NCI-H526 (cell line): ENCODE measurements at places on chromosomes 2 and 18.
A peak's percentile ranks its signal among the peaks of the same experiment; 100 is the strongest.

DNA sequence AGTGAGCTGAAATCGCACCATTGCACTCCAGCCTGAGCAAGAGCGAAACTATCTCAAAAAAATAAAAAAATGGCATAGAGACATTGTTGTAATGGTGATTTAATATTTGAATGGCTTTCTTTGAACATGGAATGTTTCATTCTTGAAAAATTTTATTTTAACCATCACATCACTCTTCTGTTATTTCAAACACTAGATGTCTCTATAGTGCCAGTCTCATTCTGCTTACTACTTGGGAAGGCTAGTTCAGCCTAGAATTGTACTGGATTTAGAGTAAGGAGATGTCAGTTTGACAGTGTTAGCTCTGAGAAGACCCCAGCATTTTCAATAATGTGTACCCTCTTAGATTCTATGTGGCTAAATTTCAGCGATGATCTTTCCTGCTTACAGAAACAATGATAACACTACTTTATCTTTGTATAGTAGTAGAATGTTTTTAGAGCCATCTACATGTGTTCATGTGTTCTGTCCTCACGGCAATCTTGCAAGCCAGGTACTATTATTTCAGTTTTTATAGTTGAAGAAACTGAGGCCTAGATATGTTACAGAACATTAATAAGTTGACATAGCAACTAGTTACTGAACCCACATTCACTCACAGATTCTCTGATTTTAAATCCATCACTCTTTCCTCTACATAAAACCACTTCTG lies 142.9 kb upstream of the ZSWIM2 start:
- DNase-seq: no peak

DNA sequence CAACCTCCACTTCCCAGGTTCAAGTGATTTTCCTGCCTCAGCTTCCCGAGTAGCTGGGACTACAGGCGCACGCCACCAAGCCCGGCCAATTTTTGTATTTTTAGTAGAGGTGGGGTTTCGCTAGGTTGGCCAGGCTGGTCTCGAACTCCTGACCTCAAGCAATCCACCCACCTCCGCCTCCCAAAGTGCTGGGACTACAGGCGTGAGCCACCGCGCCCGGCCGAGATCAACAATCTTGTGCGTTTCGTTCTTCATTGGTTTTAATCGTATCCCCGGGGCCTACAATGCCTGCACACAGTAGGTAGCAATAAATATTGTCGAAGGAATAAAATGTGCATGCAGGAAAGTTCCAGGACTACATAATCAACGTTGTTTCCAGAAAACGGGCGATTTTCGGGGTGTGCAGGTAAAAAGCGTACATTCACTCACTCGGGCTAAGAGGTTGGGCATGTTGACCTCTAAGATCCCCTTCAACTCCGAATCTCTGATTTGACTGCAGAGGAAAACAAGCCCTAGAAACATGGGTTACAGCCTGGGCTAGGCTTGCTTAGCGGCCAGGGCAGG lies 2.7 kb upstream of the SOS1 start:
- DNase-seq: no peak

DNA sequence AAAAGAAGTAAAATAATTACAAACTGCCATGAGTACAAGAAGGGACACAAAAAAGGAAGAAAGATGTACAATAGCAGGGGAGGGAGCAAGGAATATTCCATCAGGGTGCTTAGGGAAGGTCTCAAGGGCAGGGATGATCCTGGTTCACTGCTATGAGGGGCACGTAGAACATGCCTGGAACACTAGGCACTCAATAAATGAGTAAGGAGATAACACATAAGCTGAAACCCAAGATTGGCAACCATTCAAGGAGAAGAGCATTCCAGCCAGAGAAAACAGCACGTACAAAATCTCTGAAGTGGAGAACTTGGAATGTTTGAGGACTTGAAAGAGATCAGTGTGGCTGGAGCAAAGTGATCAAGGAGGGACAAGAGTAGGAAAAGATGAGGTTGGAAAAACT lies 103.2 kb downstream of the FAM161A start:
- DNase-seq: no peak

- DNase-seq: no peak
These were observed 3.0 kb upstream of the CD8A start for GRCh38 chr2:86793752-86794151.

GRCh38 chr18:36128530-36128870 lies 640 bp downstream of the SLC39A6 start:
- DNase-seq: peak; percentile 2

DNA sequence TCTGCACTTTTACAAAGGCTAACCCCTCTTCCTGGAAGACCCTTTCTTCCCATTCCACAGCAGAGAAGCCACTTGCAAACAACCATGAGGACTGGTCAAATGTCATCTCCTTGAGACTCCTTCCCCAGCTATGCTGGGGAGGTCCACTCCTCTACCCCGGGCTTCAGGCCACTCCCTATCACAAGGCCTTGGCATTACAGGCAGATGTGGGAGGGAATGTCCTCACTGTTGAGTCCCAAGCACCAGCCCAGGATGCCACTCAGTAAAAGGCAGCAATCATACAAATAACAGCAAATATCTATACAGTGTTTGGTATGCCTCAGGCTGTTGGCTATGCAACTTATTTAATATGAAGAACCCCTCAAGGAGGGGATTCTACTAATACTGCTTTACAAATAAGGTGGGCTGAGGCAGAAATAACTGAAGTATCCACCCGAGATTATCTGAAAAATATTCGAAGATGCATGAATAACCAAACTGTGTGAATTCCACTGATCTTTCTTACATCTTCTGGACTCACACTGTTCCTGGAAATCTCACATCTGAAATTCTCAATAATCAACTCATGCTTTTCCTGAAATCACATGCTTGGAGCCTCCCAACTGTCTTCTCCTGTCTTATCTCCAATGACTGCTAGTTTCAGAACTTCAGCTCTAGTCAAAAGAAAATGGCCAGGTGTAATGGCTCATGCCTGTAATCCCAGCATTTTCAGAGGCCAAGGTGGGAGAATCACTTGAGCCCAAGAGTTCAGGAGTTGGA lies 226.3 kb downstream of the TCF4 start:
- no peak for DNase-seq

DNA sequence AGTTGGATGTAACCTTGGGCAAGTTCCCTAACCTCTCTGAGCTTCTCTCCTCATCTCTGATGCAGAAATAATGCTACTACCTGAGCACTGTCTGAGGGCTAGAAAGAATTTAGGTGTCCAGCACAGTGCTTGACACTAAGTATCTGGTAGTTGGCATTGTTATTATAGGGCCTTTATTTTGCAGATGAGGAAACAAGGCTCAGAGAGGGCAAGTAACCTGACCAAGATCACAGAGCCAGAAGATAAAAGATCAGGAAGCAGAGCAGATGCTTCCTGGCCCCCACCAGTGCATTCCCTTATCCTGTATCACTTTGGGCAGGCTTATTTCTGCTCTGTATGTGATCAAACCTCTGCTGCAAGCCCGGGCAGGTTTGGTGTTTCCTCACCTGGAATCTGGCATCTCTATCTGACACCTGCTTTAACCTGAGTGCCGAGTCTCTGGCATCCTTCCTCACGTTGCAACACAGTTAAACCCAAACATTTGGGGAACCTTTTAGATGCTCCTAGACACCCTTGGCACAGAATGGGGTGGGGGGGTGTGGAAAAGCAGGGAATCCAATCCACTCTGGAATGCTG lies 69.9 kb downstream of the PLB1 start:
- DNase-seq: no peak

DNA sequence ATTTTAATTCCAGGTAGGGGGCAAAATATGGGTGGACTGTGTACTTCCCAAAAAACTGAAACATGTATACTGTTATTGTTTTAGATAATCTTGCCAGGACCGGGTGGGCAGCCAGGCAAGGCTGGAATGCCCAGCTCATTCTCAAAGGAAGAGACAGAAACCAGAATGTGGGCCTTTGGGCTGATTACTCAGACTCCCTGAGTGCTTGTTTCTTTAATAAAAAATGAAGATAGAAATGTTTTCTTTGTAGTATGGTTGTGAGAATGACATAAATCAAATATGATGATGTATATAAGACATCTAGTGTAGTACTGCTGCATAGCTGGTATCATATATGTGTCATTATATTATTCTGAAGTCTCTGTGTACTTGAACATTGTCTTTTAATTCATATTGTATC lies 231.6 kb upstream of the NT5C1B start:
- DNase-seq: no peak

GRCh38 chr18:12928641-12929040 lies 19.2 kb upstream of the SEH1L start:
- no peak for DNase-seq

- no peak for DNase-seq
These were observed 67.4 kb downstream of the UBE2E3 start for GRCh38 chr2:181047829-181048228.

DNA sequence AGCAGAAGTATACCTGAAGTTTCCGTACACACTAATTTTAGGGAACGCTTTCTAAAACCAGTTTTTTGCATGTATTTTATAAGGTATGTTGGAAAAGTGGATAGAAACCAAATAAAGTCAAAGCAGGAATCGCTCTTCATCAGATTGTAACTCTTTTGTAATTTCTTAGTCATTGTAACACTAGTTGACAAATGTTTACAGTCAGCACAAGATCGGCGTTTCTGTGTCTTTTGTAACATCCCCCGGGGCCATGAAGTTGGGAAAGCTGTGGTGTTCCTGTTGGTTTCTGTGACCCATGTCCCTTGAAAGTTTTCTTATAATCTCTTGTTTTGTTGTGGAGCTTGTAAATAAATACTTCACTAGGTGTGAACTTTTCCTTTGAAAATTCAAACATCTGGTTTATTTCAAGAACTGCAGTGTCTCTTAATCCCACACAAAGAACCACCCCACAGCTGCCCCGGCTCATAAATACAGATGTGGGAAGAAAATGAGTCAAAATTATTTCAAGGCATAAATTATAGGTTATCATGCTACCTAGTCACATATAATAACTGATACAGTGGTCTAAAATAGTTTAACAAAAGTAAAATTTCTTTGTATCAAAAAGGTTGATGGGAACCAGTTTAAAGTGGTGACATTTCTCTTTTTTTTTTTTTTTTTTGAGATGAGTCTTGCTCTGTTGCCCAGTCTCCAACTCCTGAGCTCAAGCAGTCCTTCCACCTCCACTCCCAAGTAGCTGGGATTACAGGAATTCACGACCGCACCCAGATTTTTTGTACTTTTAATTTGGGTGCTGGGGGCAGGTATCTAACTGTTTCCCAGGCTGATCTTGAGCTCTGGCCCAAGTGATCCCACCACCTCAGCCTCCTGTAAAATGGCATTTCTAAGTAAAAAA lies 751 bp upstream of the NMI start:
- no peak for DNase-seq

DNA sequence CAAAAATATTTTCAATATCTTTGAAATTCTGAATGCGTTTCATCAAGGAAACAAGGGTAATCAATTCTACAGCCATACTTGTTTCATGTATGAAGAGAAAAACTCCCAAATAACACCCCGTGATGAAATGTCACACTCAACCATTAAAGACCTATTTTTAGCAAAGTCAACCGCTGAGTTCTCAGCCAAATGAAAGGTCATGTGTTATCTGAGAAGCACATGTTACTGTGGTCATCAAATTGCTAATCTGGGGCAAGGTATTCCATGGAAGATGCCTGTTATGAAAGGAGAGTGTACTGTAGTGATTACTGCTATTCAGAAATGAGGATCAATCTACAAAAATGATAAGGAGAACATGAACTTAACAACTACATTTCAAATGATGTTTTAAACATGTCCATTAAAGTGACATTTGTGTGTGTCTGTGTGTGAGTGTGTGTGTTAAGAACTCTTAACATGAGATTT lies 126.7 kb downstream of the BCL2 start:
- no peak for DNase-seq

DNA sequence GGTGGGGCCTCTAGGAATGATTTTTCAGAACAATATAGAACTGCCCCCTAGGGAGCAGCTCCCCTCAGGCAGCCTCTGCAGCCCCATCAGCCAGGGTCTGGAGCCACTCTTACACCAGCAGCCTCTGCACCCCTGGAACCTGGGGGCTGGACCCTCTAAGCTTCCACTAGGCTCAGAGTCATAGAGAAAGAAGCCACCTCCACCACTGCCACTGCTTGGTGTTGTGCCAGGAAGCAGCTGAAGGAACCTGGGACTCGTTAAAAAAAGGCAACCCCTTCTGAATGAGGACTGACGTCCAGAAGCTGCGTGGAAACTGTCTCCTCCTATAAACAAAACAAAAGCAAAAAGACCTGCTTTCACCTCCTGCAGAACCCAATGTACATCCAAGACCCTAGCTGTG lies 98.1 kb upstream of the HS6ST1 start:
- DNase-seq: no peak

GRCh38 chr2:234290671-234291070 lies 206.2 kb downstream of the ARL4C start:
- DNase-seq: no peak

GRCh38 chr2:36596397-36596796 lies 1.6 kb downstream of the FEZ2 start:
- DNase-seq: no peak

GRCh38 chr2:112803691-112804521 lies 19.6 kb upstream of the IL1A start:
- DNase-seq: no peak

- no peak for DNase-seq
These were observed 1430.5 kb upstream of the CELF4 start for GRCh38 chr18:38996056-38996455.

DNA sequence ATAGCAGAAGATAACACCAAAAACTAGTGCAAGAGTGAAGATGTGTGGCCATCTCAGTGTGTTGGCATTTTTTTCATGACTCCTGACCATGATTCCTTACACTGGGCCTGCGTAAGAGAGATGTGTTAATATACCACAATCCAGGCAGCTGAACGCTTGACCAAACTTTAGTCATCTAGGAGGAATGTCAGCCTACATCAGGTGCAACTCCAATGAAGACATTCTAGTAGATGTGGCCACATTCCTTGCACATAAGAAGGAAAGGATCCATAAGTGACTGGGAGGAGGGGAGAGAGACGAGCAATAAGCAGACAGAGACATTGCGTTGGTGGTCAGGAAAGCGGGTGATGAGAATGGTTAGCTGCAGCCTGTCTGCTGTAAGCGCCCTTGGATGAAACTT lies 42.6 kb downstream of the CYRIA start:
- DNase-seq: no peak

DNA sequence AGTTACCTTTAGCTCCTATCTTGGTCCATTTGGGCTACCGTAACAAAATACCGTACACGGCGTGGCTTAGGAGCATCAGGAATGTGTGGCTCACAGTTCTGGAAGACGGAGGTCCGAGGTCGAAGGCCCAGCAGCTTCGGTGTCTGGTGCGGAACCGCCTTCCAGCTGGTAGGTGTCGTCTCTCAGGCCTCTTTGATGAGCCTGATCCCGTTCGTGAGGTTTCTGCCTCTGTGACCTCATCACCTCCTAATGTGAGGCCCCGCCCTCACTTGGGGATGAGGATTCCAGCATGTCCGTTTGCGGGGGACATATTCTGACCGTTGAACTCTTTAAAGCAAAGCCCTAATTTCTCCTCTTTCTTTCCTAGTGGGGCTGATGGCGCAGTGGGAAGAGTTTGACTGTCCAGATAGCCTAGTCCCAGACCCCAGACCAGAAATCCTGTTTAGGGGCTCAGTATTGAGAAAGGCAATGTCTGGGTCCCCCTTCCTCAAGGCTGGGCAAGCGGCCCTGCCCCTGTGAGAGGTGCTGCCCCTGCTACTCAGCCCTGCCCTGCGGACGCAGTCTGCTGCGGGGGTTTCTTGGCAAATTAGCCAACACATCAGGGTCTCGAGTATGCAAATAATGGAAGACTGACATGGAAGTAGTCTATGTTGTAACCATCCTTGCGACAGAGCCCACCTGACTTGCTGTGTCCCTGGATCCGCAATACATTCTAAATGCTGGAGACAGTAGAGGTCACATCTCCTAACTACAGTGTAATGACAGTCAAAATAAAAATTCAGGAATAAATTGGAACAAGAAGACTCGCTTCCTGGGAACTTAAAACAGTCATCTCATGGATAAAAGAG lies 128.0 kb downstream of the ASB1 start:
- DNase-seq: no peak
